GM12891 (cell line): ENCODE measurements at places on chromosomes 4 and X.

GRCh38 chr4:100849319-100849718 lies 331.5 kb upstream of the EMCN start:
- no peak for DNase-seq

DNA sequence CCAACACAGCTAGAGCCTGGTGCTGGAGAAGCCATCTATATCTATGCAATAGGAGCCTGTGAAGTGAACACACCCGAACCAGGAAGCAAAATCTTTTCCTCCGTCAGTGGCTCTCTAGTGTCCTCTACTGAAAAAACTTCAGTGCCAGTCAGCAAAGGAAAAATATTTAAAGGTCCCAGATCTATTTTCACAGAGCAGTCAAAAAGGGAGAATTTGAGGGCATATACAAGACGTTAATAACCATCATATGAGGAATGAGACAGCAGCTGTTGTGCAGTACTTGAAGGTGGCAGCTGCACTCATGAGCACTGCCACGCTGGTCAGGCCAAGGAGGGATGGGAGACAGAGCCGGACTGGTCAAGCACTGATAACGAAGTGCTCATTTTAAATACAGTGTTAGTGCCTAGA lies 14.4 kb downstream of the MCUB start:
- DNase-seq, result no peak

DNA sequence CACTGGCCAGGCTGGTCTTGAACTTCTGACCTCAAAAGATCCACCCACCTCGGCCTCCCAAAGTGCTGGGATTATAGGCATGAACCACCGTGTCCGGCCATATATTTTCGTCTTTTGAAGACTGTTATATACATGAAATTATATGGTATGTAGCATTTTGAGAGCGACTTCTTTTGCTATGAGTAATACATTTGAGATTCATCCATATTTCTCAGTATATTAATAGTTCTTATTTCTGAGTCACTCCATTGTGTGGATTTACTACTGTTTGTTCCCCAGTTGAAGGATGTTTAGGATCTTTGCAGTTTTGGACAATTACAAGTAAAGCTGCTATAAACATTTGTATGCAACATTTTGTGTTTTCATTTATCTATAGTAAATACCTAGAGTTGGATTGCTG lies 34.9 kb downstream of the GNL3L start:
- no peak for DNase-seq

- DNase-seq, result no peak
Observed at GRCh38 chr4:108540536-108540935, 79.8 kb upstream of the RPL34 start.

GRCh38 chr4:39682138-39682537 lies 15.8 kb upstream of the UBE2K start:
- DNase-seq, result no peak

- no peak for DNase-seq
Observed at GRCh38 chr4:188214861-188215260, 75.6 kb downstream of the TRIML1 start.

- no peak for DNase-seq
Observed at GRCh38 chr4:85741921-85742591, 267.1 kb downstream of the ARHGAP24 start.

DNA sequence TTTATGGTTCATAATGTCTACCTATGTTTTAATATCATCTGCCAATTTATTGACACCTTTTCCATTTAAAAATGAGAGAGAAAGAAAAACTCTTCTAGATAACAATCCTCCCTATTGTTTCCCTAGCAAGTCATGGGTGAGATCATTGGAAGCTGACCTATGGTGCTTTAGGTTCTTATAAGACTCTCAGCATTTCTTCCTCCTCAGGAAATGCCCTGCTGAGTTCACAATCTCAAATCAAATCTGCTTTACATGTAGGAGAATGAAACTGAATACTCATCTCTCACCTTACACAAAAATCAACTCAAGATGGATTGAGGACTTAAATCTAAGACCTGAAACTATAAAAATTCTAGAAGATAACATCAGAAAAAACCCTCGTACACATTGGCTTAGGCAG lies 267.4 kb downstream of the RAPGEF2 start:
- DNase-seq, result no peak

DNA sequence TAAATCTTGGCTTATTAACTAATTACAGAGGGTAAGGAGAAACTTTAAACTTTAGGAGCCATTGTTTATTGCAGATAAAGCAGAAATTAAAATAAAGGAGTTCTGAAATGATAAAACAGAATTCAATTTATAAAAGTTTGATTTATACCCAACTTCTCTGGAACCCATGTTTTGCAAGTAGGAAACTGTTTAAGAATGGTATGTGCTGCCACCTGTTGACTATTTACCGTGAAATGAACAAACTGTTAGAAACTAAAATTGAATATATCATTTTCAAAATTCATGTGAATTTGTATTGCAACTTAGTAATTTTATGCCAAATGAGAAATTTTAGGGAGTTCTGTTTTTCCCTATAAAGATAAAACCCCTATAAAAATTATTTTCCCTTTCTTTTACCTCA lies 11.0 kb upstream of the TBC1D8B start:
- DNase-seq, result no peak

- no peak for DNase-seq
Observed at GRCh38 chr4:150862829-150863228, 152.3 kb downstream of the LRBA start.

GRCh38 chr4:109912706-109913595 lies at the start of gene EGF:
TSS of gene EGF (plus strand) at chr4:109912883. CDS start at chr4:109913336, 453 bp downstream.
- no peak for DNase-seq

GRCh38 chr4:15233264-15233597 lies 194.6 kb upstream of the C1QTNF7 start:
- DNase-seq, result no peak

DNA sequence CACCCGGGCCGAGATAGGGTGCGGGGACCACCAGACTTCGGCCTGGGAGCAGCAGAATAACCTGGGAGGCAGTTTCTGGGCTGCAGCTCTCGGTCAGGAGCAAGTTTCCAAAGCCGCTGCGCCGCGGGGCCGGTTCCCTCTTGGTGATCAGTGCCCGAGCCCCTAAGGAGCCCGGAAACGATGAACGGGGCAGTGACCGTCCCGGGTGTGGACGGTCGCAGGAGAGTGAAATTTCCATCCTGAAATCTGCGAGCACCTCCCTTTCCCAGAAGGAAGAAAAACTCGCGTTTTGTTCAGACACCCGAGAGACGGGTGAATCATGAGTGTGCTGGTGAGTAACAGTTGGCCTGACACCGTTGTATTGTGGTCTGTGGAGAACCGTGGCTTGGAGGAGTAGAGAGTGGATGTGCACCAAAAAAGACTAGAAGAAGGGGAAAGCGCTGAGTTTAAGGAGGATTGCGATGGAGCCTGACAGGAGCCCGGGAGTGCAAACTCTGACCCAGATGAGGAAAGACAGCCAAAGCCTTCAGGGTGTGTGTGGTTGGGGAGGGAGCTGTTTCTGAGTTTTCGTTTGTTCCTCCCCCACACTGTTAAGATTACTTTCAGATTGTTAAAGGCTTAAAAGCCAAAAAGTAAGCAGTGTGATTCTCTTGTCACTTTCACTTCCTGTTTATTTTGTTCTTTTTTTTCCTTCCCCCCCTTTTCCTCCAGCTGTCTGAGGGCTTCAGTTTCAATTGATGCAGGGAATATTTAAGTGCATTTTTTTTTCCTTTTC lies 828 bp downstream of the MCUB start:
- DNase-seq, result peak; percentile 65

- no peak for DNase-seq
Observed at GRCh38 chr4:81509191-81509590, 37.5 kb upstream of the RASGEF1B start.

DNA sequence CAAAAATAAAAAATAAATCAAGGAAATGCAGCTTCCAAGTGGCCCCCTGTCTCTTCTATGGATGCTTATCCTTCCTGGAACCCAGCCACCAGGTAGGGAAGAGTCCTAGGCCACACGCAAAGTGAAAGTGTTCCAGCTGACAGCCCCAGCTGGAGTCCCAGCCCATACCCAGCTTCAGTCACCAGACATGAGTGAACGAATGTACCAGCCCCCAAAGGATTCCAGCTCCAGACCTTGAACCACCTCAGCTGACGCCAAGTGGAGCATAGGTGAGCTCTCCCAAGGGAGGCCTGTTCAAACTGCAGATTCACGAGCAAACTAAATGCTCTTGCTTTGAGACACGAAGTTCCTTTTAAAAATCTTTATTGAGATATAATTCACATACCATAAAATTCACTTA lies 62.0 kb downstream of the BCOR start:
- DNase-seq, result no peak

GRCh38 chrX:19675731-19676130 lies 160.4 kb upstream of the MAP3K15 start:
- no peak for DNase-seq

DNA sequence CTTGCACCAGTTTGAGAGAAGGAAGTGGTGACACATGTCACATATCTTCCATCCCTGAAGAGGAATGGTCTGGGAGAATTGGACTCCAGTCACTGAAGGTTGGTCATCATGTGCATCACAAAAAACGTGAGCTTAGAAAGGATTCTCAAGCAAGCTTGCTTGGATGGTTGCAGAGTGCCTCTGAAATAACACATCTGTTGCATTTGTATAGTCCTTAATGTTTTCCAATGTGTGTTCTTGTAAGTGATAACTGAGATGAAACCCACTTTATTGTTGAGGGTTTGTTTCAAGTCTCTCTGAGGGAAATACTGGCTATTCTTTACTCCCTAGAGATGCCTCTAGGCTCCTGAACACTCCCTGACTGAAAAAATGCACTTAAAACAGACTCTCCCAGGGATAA lies 184.5 kb upstream of the MBNL3 start:
- DNase-seq, result no peak
